Muscle of back (tissue), 13 donors: ENCODE measurements at places on chromosomes 3 and 15.

DNA sequence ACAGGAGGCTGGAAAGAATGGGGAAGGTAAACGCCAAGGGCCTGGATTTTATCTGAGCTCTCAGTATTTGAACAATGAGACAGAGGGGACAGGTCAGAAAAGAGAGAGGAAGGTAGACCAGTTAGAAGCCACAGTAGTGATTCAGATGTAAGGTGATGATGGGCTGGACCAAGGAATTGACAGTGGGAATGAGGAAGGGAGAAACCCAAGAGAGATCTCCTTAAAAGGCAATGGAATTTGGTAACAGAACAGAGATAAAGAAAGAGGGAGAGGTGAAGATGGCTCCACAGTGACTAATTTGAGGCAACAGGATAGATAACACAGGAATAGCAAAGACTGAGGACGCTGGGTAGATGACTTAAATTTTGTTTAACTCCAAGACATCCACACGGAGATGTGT is 11.4 kb upstream of the HEG1 start:
- no peak for DNase-seq

DNA sequence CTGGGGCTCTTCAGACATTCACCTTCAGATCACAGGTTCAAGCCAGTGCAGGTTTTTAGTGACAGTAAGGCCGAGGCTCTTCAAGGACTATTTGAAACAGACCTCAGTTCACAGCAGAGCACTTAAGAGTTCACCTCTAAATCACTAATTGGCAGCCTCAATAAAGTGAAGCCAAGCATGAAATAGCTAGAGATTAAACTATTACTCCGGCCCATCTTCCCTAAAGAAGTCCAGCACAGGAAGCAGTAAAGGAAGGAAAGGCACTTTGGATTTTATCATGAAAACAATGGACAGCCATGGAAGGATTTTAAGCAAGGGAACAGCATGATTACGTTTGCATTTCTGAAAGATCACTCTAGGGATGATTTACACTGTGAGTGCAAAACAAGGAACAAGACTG is 27.6 kb upstream of the ARL6 start:
- no peak for DNase-seq

DNA sequence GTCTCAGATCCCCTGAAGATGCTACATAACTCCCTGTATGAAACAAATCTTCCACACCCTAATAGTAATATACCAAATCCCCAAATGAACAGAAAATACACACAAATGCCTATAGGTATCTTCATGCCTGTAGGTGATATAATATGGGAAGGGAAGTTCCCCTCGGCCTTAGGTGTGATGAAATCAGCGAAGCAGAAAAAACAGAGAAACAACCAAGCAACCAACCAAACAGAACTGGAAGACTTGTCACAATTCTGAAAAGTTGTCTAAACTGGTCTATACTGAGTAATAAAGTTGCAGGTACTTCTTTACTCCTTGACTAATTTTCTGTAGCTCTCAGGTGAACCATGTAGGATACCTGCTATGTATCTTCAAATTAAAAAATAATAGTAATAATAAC is 82.2 kb upstream of the SATB1 start:
- no peak for DNase-seq

DNA sequence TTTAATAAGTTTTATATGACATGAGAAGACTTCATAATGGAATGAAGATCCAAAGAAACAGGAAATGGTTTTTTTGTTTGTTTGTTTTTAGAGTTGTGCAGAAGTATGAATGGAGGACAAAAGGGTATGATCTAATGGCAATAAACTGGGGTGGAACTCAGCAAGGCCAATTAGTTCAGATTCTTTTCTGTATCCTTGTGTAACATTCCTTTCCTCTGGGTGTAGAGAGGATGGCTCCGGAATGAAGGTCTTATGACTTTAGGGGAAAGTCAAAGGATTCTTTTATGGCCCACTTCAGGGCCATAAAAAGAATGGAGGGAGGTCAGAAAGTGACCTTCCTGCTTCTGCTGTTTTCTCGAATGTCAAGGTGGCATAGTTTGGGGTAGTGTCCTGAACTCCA is 152.6 kb downstream of the DPH6 start:
- no peak for DNase-seq

GRCh38 chr3:64240396-64240795 is 15.1 kb upstream of the PRICKLE2 start:
- no peak for DNase-seq

DNA sequence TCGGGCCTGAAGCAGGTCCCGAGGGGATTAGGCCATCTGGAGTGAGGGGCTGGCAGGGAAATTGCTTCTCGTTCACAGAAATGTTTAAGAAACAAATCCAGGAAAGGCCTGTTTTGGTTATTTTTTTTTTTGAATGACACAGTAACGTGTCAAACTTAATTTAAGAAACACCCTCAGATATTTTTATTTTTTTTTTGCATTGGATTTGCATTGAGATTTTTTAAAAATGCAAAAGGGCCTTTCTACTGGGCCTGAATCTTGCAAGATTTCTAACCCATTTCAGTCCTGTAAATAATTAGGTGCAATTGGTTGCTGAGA is 25.0 kb upstream of the KLF13 start:
- DNase-seq = no peak

GRCh38 chr15:34768530-34768929 is 13.7 kb upstream of the GJD2 start:
- DNase-seq = no peak

DNA sequence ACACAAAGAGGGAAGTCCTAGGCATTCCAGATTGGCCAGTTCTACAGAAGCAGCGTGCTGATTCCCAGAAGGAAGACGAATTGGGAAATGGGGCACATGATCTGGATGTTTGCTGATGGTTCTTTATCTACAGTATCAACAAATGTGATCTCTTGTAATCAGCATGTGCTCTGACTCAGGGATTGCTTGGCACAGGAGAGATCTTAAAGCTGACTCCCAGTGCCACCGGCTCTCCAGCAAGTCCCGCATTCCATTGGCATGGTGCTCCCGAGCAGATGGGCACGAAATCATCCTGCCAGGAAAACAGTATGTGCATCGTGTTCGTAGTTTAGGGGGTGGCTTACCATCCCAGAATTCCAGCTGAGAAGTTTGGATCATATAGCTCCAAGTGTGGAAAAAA is 259.9 kb upstream of the NR2F2 start:
- no peak for DNase-seq

GRCh38 chr3:185594073-185594472 is 8.0 kb downstream of the SENP2 start:
- DNase-seq = no peak

- DNase-seq = no peak
These were observed 12.5 kb downstream of the POC1A start for GRCh38 chr3:52141751-52142150.

- DNase-seq = no peak
These were observed 108.8 kb upstream of the SAMMSON start for GRCh38 chr3:69890691-69891090.

- DNase-seq = no peak
These were observed 58.2 kb downstream of the SLC6A1 start for GRCh38 chr3:11050666-11051323.

GRCh38 chr3:144018776-144019175 is 47.2 kb downstream of the DIPK2A start:
- no peak for DNase-seq
